ENCODE measurements at places on chromosomes 5 and 9.

GRCh38 chr9:78707481-78707991 is 410.6 kb downstream of the PSAT1 start:
- no peak for DNase-seq

DNA sequence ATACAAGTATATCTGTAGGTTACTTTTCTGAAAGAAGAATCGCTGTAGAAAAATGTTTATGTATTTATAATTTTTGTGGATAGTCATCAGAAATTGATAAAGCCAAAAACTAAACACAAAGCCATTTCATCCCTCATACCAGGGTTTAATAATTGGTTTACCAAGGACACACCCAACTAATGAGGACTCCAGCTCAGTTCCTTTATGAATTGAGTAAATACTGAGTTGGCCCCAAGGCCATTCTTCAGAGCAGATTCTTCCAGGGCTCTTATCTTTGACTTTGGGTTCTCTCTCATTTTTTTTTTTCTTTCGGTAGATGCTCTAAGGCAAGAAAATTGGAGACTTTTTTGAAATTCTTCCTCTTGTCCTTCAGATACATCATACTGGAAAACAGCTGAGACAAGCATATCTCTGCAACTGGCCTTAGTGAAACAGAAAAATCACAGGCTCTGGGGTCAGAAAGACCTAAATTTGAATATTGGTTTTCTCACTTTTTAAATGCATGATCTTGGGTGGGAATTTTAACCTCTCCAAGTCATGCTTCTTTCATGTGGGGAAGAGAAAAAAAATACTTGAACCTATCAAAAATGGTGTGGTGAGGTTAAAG is 401.8 kb downstream of the ARHGEF28 start:
- no peak for DNase-seq

DNA sequence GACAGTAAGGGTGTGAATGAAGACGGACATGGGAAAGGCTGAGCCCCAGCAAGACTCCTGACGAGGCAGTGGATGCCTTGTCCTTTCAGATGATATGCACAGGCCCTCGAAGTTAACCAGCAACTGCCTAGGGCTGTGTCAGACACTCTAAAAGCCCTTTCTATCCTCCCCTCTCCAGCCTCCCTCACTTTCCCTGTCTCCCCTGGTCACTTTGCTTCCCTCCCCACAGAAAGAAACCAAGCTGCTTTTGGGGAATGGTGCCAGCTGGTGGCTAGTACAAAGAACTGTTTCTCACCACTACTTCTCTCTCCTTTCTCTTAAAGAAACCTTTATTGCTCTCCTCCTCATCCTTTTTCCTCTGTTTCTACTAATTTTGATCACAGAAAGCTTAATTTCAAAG is 21.4 kb downstream of the LHFPL2 start:
- no peak for DNase-seq

GRCh38 chr5:101585366-101585765 is 682.3 kb upstream of the ST8SIA4 start:
- no peak for DNase-seq

DNA sequence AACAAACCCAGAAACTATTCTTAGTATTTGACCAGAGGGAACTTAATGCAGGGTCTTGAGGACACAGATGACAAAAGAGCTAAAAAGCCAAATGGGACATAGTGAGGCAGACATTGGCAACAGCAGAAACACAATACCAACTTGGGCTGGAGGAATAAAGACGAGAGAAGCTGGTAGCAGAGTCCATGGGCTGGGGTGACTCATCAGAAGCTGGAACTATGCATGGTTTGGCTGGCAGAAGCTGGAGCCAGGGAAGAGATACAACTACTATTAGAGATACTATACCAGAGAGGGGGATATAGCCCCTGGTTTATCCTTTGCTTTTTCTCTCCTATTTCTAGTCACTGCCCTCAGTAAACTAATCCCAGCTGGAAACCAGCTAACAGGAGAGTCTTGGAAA is 29.2 kb upstream of the DPYSL3 start:
- no peak for DNase-seq

- no peak for DNase-seq
Measured at GRCh38 chr5:119336262-119336661, 19.6 kb upstream of the TNFAIP8 start.

- no peak for DNase-seq
Measured at GRCh38 chr5:27129926-27130325, 91.5 kb upstream of the CDH9 start.

- DNase-seq = no peak
Measured at GRCh38 chr5:43627028-43627427, 24.0 kb downstream of the NNT start.

GRCh38 chr5:89983216-89983615 is 426.3 kb downstream of the CETN3 start:
- no peak for DNase-seq

DNA sequence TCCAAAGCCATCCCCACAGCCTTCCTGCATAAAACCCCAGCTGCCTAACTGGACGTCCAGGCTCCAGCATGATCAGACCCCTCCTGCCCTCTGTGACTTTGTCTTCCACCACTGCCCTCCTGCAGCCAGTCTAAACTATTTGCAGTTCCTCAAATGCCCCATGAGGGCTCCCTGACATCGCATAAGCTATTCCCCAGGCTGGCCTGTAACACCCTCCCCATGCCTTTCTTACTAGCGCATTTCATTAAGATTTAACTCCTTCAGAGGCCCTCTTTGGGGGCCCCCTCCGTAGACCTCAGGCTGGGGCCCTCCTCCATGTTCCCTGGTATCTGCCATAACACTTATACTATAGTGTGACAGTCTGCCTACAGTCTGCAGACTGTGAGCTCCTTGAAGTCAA is 15.5 kb upstream of the SMIM23 start:
- no peak for DNase-seq

Measured in stimulated activated CD8-positive, alpha-beta memory T cell treated with anti-CD3 and anti-CD28 coated beads, Interleukin-15, amount 100 ng/mL, for 48 hours (primary cell).